ENCODE measurements at places on chromosomes 2 and 18.
A peak's percentile ranks its signal among the peaks of the same experiment; 100 is the strongest.

DNA sequence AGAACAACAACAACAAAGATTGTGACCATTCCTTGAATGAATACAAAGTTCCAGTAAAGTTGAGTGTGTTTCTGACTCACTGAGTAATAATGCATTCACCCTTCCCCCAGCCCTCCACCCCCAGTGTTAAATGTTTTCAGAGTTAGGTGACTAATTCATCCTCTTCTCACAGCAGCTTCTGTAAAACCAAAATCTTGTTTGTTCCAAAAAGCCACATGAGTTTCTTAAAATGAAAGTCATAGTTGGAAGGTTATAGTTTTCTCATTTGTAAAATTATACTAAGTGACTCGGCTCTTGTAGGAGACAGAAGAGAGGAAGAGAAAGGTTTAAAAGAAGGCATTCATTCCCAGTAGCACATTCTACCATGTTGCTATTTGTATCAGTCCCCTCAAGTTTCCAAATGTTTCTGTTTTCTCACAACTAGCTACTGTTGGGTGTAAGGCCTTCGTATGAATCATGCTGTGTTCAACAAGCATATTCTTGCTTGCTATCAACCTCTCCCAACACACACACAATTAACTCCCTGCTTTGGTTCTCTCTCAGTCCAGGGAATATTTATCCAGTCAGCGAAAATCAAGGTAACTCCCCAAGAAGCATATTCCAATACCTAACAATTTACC lies 75.3 kb downstream of the MBD2 start:
- peak; percentile 67 for DNase-seq

DNA sequence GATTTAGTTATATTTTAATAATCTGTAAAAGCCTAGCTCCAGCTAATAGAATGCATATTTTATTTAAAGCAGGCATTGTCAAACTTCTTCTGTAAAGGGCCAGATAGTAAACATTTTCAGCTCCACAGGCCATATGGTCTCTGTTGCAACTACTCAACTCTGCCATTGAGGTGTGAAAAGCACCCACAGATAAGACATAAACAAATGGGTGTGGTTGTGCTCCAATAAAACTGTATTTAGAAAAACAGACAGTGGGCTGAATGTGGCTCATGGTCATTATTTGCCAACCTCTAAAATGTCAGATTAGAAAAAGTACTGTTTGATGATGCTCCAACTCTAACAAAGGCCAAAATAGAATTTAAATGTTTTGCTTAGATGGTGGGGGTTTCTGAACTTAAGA lies 519.9 kb downstream of the RNF144A start:
- no peak for DNase-seq

DNA sequence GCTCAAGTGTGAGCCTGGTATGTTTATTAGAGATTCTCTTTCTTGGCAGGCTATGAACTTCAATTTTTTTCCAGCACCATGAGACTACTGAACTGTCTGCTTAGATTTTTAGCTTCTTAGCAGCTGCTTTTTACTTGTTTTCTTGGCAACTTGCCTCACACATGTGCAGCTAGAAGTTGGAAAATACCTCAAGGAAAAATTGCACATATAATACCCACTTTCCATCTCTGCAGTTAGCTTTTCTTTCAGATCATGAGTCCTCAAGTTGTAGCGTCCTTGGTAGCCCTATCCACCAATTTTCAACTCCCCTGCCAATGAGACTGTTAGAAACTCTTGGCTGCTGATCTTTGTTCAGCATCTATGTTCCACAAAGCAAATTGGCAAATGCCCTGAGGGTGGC lies 302.1 kb downstream of the HRH4 start:
- DNase-seq: no peak

- no peak for DNase-seq
Observed at GRCh38 chr18:50356036-50356945, 18.6 kb upstream of the SKA1 start.

DNA sequence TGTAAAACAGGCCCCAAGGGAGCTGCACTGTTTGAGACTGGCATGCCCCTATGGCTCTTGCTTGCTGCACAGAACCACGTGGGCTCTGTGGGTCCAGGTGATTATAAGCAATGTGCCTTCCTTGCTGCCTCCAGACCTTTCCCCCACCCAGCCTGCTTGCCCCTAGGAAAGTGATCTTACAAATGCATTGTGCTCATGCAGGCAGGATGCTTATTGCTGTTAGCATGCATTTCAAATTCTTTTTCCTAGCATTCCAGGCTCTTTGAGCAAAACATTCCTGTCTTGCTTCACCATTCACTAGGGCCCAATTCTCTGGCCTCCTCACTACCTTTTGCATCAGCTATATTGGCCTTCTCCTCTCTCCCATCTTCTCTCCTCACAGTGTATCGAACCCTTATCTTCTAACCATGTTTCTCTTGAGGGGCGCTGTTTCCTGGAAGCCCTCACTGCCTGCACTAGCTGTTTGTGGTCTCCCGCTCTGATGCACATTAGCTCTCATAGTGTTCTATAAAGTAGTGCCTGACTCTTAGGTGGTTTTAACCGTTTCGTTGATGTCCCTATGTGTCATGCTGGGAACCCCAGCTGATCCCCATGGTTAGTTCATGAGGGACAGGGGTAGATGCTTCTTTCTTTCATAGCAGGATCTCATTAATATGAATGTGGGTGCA lies 152.9 kb upstream of the EPAS1 start:
- DNase-seq: peak; percentile 63

GRCh38 chr2:237059155-237059875 lies 26.4 kb upstream of the COPS8 start:
- no peak for DNase-seq

GRCh38 chr2:172085460-172086159 lies at the start of gene DLX1:
Gene DLX1 (plus strand): TSS chr2:172085507. CDS start chr2:172085678, 171 bp downstream.
- no peak for DNase-seq

- DNase-seq: no peak
Observed at GRCh38 chr2:120726245-120726644, 9.4 kb upstream of the GLI2 start.

DNA sequence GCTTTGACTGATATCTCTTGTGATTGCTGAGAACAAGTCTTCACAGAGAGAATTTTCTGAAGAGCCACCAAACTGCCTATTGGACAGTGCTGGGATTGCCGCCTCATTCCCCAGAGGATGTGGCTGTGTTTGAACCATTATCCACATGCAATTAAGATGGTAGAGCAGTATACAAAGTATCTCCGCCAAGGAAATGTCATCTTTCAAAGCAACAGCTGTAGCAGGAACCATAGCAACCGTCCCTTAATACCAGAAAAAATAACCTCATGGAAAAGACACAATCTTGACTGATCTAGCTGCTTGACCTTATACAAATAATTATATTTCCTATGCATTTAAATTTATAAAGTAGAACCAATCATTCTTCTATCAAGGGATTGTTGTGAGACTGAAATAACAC lies 772.6 kb upstream of the FAM98A start:
- DNase-seq: no peak

DNA sequence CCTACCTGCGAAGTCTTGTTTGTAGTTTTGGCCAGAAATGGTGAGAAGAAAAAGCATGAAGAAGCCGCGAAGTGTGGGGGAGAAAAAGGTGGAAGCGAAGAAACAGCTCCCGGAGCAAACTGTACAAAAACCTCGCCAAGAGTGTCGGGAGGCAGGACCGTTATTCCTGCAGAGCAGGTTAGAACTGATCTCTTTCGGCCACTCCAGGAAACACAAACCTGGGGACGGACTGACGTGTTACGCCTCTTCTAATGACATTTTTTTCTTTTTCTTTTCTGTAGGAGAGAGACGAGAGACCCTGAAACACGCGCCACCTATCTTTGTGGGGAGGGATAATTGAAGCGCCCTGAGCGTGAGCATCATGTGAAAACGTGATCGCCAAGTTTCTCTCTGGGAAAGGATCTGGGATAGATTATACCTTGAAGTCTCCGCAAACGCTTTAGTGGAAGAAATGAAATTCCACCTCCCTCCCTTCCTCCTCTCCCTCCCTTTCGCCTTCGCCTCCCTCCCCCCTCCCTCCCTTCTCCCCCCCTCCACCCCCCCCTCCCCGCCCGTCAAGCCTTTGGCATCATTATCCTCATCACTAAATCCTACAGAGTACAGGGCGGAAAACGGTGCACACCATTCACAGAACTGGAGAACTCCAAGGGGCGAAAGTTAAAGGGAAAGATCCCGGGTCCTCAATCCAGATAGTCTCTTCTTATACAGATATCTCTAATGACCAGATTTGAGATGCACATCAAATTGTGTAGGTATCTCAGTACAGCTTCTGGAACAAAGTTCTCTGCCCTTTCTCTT lies at the start of gene ZEB2:
TSS of gene ZEB2 (minus strand) at position 186 of the 798 bp plus-strand sequence. CDS start 2,769 bp downstream, outside the sequence.
- DNase-seq: peak; percentile 45

- DNase-seq: no peak
Observed at GRCh38 chr18:68448736-68449135, 266.2 kb downstream of the TMX3 start.

GRCh38 chr2:149375801-149376361 lies 45.5 kb downstream of the LYPD6 start:
- DNase-seq: no peak

DNA sequence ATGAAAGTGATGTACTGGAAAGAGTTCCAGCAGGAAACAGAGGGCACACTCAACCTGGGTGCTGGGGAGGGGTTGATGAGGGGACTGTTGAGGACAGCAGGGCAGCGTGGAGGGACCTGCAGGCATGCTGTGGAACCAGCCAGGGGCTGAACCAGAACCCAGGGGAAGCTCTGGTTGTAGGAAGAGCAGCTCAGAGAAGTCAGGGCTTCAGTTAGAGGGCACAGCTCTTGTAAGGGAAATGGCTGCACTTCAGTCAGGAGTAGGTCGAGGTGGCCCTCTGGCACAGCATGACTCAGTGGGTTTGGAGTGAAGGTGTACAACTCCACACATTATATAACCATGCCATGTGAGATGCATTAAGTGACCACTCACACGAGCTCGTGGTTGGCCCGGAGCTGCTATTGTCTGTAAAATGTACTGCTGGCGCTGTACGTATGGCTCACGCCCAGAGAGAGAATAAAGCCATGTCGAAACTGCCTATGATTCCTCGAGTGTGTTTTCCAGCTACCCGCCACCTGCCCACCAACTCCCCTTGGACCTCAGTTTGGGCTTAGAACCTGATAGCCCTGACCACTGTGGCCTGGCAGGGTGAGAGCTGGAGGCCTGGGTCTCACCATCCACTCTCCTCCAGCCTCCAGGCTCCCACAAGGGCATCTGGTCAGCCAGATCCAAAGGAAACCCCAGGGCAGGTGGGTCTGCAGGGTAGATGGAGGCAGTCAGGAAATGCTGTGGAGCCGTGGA lies 136.5 kb upstream of the HS6ST1 start:
- DNase-seq: peak; percentile 16
